Activated CD8-positive, alpha-beta memory T cell treated with anti-CD3 and anti-CD28 coated beads, Interleukin-2, amount 50 U/mL, for 4 hours (primary cell): ENCODE measurements at places on chromosomes 2 and 18.
A peak's percentile ranks its signal among the peaks of the same experiment; 100 is the strongest.

- DNase-seq = no peak
These were observed 203.2 kb downstream of the DLGAP1 start for GRCh38 chr18:4251873-4252272.

DNA sequence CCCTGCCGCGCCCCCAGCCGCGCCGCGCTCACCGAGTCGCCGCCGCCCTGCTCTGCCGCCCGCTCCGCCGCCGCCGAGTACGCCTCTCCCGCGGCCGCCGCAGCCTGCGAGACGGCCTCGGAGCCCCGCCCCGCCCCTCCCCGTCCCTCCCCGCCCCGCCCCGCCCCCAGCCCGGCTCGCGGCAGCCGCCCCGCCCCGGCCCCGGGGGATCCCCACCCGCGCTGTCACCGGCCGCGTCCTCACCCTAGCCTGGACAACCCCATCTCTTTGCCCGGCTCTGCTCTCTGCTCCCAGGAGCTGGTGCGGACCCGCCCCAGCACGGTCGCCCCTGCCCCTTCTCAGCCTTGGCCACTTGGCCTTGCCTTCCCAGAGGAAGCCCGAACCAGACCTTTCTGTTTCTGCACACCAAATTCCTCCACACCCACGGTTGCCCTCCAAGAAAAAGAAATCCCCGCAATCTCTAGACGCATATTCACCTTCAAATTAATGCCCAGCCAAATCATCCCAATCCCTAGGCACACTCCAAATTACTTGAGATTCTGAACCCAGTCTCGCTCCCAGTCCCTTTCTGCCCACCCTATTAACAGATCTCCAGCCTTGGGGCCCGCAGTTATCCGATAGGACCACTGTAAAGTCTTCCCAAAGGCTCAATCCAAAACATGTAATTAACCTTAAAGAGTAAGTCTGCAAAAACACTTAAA lies at the start of gene CYRIA:
Gene CYRIA (minus strand): TSS at position 87 of the 701 bp plus-strand sequence. CDS start 77,715 bp downstream, outside the sequence.
- DNase-seq = peak; percentile 40

DNA sequence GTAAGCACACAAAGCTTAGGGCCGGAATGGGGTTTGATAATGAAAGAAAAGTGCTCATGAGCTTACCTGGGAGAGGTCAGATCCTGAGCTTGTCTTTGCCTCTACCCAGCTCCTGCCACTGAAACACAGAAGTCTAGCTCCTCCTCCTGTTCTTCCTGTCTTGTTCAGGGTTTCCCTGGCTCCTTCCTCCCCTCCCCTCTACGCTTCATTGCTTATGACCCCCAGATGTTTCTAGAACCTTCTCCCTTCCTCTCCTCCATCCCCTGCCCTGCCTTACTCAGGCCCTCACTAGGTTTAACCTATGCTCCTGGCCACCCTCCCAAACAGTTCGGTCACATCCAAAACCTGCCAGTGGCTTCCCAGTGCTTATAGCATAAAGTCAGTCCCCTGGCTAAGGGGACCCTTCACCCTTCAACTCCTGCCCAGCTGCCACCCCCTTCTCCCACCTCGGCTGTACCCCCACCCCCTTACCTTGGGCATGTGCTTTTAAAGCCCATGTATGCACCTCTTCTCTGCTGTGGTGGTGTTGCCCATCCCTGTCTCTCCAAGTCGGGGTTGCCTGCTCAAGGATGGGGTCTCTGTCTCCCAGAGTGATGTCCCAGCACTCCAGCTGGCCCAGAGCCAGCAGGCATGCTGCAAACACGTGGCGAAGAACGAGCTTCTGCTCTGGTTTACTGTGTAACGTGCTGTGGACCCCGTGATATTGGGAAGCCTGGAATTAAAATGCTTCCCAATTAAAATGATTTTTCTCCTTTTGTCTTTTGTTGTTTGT lies 233.6 kb downstream of the TPGS2 start:
- no peak for DNase-seq

GRCh38 chr2:75503048-75503607 lies 57.6 kb downstream of the EVA1A start:
- no peak for DNase-seq

GRCh38 chr2:41998186-41999127 lies 49.4 kb upstream of the PKDCC start:
- no peak for DNase-seq

DNA sequence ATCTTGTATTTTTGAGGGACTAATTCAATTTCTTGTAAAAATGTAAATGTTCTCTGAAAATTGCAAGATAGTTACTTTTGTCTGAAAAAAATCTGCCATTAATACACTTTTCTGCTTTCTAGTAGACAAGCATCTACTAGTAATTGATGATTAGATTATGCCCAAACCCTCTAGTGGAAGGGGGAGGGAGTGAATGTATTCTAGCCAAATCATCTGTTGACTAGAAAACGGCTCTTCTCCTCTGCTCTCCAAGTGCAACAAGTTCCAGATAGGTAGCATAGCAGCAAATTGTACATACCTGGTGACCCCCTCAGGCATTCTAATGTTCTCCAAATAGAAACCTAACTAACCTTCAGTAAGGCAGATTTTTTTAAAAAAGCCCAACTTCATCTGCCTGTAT lies 58.6 kb downstream of the RELCH start:
- no peak for DNase-seq

- no peak for DNase-seq
These were observed 110.0 kb downstream of the OSBPL6 start for GRCh38 chr2:178304333-178304732.

DNA sequence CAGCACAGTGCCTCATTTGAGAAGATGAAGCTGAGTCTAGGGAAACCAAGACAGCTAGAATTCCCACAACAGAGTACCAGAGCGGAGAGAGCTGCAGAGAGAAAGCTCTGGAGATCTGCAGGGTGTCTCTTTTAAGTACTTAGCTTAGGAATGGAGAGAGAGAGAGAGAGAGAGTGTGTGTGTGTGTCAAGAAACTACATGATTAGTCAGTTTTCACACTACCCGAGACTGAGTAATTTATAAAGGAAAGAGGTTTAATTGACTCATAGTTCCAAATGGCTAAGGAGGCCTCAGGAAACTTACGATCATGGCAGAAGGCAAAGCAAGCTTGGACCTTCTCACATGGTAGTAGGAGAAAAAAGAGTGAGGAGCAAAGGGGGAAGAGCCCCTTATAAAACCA lies 64.0 kb downstream of the HIBCH start:
- DNase-seq = no peak

DNA sequence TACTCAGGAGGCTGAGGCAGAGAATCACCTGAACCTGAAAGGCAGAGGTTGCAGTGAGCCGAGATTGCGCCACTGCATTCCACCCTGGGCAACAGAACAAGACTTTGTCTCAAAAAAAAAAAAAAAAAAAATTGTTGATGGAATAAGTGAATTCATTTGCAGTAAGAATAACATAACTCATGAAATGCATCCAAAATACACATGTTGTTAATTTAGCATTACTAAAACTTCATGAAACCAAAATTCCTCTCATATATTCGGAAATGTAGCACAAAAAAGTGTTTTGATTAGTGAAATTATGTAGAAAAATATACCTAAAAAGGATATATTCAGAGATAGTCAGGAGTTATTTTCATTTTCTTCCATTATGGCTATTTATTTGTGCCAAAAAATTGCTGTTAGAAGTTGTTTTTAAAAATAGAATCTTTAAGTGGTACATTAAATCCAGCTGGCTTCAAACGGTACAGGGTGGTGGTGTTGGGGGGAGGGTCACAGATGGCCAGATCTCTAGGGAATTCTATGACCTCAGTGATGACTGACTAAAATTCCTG lies 78.2 kb upstream of the UGP2 start:
- DNase-seq = no peak

DNA sequence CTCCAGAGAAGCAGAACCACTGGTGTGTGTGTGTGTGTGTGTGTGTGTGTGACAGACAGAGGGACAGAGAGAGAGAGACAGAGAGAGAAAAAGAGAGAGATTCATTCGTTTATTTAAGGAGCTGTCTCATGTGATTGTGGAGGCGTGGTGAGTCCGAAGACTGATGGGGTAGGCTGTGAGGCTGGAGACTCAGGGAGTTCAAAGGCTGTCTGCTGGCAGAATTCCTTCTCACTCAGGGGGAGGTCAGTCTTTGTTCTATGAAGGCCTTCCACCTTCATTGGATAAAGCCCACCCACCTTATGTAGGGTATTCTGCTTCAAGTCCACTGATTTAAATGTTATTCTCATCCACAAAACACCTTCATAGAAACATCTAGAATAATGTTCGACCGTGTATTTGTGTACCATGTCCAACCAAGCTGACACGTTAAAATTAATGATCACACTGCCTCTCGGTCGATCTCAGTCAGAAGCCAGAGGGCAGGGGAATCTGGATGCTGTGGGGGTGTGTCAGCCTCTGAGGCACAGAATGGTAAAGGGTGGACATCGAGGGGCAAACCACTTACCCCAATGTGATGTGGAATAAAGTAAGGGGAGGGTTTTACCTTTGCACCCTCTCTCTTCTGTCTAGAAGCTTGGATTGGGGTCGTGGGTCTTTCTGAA lies 275.6 kb downstream of the SLC4A3 start:
- no peak for DNase-seq

GRCh38 chr2:224691563-224691962 lies 24.6 kb downstream of the CCDC195 start:
- no peak for DNase-seq

DNA sequence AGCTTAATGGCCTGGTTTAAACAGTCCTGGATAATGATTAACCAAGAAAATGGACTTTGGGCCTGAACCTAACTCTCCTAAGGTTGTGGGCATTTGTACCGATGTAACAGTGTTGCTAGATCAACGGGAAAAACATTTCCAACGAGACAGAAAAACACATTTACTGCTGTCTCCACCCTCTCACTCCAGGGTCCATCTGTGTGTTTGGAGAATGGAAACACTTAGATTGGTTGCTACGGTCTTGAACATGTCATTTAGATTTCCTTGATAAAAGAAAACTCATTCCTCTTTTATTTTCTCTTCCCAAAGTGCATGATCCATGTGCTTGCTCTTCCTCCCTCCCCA lies 88.0 kb downstream of the SOCS6 start:
- no peak for DNase-seq

DNA sequence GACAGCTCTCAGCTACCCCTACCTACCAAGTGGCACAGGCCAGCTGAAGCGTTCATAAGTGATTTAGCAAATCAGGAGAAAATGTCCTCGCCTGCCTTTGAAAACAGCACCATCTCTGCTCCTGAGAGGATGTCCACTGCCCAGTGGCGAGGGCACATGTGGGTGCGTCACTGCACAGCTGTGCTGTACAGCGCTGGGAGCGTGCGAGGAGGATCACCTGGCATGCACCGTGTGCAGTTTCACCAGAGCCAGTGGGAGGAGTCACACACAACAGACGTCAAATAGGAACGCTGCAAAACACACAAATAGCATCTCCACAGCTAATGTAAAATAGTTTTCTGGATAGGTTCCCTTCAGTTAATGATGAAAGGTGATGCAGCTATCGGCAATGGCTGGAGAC lies 154.1 kb downstream of the HDAC4 start:
- DNase-seq = no peak

DNA sequence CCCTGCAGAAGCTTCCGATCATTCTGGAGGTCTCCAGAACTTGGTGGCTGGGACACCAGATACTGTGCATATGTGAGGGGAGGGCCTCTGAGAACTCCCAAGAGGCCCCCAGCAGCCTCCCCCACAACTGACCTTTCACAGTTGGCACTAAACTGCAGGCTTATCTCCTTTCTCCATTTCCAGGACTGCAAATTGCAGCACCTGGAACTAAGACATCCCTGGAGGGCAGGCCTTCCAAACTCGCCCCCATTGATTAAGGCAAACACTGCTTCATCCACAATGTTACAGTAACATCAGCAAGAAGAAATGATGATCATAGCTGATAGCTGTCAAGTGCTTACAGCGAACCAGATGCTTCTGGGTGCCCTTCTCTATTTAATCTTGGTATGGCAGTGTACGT lies 67.9 kb downstream of the TGOLN2 start:
- DNase-seq = no peak

DNA sequence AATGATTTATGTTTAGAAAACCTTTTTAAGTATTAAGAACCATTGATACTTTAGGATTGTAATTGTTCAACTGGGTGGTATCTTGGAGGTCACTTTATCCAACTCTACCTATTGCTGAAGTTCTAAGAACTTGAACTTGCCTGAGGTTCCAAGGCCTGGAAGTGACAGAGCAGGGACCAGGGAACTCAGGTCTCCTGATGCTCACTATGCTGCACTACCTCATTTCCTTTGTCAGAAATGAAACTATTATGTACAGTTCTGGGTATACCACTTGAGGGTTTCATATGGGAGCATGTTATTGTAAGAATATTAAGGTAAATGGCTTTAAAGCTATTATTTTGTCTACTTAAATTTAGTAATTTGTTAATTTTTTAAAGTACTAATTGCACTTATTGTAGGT lies 3.0 kb downstream of the MBD5 start:
- no peak for DNase-seq

- DNase-seq = no peak
These were observed 239.4 kb upstream of the HDAC4 start for GRCh38 chr2:239640210-239640609.
